Fibroblast of skin of right biceps (primary cell): ENCODE measurements at places on chromosomes 4 and X.

GRCh38 chr4:15888515-15888914, 50.0 kb downstream of the FGFBP1 start:
- DNase-seq = peak; percentile 16

GRCh38 chr4:72494156-72494555, 74.9 kb downstream of the ADAMTS3 start:
- DNase-seq = no peak

GRCh38 chrX:83008415-83008814, 499.7 kb upstream of the POU3F4 start:
- DNase-seq = no peak

GRCh38 chrX:118726887-118727685, at the start of gene IL13RA1:
TSS of gene IL13RA1 (plus strand) at chrX:118727606. CDS start at chrX:118727639, 33 bp downstream.
- peak; percentile 85 for DNase-seq

- no peak for DNase-seq
Measured at GRCh38 chr4:25060241-25060962, 29.7 kb upstream of the LGI2 start.

DNA sequence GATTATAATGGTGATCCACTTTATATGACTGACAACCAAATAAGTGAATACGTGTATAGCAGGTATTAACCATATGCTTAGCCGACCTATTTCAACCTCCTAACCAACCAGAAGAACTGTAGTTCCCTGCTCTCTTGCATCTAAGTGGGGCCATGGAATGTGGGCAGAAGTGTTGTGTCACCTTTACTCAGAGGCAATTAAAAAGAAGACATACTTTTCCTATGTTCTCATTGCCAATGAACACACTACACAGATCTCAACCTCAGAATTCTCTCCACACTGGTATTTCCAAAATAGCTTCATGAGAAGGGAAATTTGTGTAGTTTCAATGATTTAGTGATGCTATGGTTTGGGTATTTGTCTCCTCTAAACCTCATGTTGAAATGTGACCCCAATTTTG, 3.2 kb upstream of the NFKB1 start:
- peak; percentile 32 for DNase-seq

GRCh38 chr4:142452161-142452855, 393.8 kb downstream of the INPP4B start:
- peak; percentile 56 for DNase-seq

- DNase-seq = no peak
Measured at GRCh38 chrX:39690541-39691415, 407.0 kb downstream of the BCOR start.

GRCh38 chr4:88814043-88814617, 116.5 kb upstream of the NAP1L5 start:
- DNase-seq = no peak

DNA sequence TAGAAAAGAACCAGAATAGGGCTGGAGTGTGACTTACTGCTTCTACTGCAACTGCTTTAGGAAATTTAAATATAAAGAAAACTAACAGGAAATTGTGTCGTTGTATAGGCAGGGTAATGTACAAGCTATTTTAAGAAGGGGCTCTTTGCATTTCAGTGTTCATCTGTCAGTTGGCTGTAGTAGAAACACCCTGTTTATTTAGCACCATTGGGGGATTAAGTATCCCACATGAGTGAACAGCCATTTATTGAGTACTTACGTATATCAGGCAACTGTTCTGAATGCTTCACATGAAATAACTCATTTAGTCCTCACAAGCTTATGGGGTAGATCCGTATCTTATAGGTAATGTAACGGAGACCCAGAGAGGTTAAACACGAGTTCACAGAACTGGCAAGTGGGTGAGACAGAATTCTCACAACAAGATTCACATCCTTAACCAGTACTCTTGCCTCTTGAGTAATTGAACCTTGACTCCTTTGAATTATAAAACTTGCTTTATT, 23.9 kb downstream of the STIM2 start:
- DNase-seq = no peak

GRCh38 chr4:167541286-167541685, 307.0 kb upstream of the SPOCK3 start:
- DNase-seq = peak; percentile 8
